ENCODE measurements at places on chromosomes 4 and X.

- no peak for DNase-seq
These were observed 3.9 kb downstream of the RUFY3 start for GRCh38 chr4:70725633-70726032.

DNA sequence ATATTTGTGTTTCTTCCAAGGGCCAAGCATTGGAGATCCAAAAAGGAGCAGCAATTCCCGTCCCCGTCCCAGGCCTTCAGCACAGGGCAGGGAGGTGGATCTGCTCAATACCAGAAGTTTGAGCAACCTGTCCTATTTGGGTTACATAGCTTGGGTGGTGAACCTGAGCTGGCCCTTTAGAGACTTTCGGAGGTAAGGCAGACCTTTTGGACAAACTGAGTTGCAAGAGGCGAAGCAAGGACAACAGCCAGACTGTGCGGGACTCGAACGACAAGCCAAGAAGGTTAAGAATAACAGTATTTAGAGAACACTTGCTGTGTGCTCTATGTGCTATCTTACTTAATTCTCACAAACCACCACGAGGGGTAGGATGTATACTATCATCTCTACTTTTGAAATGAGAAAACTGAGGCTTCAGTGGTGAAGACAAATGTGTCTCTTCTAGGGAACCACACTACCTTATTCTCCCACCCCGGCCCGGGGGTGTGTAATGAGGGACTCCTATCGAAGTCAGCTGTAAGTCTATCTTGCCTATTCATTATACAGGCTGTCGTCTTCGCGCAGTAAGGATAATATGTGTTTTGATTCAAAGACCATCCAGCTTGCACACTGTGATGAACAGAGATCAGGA is 1.3 kb downstream of the NOP14 start:
- peak; percentile 73 for DNase-seq

DNA sequence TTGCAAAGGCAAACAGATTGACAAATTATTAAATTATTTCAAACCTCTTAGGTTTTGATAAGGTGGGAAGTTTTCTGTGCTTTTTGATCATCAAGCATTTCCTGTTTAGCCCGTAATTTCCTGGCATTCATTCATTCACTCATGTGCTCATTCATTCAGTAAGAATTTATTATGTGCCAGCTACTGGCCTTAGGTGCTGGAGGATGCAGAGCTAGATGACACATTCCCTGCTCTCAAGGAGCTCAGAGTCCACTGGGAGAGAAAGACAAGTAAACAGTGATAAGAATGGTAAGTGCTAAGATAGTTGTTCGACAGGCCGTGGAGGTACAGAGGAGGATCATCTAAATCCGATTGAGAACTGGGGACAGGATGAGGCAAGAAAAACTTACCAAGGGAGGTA is 153.0 kb downstream of the DCTD start:
- DNase-seq, result no peak

DNA sequence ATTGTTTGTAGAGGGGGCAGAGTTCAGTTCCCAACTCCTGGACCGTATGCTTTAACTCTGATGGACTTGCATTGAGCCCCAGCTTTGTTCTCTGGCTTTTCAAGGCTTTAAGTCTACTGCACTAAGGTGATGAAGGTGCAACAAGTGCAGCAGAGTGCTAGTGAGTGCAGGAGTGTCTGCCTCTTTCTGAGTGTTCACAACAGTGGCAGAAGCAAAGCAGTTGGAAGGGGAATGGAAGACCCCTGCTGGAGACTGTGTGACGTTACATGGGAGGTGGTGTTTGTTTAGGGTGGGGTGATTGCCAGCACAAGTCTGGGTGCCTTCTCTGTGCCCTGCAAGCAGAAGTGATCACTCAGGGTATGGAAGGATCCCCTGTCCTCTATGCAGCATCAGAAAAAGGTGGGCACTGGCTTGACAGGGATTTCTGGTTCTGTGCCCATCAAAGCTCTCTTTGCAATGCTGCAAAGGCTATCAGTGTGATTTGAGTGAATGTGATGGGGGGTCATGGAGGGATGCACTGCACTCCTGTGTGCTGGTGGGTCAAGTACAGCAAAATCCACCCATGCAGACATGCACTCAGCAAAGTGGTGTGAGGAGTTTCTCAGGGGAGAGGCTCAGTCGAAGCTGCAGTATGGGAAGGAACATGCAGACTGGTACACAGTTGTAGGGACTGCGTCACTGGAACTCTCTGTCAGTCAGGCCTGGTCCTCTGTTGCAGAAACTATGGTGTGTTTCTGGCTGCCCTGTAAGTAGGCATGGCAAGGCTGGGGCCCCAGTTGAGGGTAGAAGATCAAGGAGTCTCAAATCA is 70.9 kb upstream of the UGT2B7 start:
- no peak for DNase-seq

DNA sequence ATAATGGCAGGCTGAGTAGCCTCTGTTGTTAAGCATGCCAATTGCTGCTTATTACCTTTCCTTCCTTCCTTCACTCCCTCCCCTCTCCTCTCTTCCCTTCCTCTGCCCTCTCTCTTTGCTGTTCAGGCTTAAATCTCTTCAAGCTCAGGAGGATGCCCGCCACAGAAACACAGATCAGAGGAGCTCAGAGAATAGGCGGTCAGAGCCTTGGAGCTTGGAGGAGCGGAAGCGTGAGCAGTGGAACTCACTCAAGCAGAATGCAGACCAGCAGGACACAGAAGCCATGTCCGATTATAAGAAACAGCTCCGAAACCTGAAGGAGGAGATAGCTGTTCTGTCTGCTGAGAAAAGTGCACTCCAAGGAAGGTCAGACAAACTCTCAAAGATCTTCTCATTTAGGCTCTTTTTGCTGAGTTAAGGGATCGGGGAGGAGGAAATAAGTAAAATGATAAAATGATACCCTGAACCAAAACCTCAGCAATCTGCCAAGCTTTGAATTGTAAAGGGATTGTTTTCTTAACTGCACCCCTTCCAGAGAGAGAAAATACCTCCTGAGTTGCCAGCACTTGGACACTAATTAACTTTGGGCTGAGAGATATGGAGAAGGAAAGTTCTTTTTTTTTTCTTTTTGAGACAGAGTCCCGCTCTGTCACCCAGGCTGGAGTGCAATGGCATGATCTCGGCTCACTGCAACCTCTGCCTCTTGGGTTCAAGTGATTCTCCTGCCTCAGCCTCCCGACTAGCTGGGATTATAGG is 20.9 kb downstream of the SPATA18 start:
- DNase-seq, result no peak

GRCh38 chr4:105248613-105249012 is 101.9 kb downstream of the TET2 start:
- no peak for DNase-seq

DNA sequence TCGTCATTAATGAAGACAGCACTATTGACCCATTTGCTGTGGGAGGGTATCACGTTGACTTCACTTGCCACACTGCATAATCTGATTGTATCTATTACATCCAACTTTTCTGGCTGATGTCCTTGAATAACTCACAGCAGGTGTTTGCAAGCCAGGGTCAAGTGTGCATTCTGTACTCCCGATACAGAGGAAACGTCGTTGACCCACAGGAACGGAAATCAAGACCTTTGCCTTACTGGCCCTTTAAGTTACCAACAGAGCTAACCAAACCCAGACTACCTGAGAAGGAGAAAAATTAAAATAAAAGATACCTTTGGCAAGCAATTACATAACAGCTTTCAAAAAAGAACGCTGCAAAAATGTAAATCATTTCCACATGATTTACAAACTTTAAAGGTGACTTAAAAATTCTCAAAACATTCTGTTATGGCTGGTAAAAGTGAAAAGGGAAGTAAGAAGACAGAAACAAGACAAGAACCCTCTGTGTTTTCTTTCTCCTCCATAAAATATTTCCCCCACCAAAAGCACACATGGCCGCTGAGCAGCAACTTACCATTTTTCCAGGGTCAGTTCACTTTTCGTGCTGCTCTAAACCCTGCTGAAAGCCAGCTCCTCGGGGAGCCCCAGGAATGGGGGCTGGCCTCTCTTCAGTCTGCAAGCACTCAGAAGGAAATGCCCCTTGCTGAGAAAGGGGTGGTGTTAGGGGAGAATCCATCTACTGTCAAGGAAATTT is 6.5 kb upstream of the SHISA3 start:
- no peak for DNase-seq

DNA sequence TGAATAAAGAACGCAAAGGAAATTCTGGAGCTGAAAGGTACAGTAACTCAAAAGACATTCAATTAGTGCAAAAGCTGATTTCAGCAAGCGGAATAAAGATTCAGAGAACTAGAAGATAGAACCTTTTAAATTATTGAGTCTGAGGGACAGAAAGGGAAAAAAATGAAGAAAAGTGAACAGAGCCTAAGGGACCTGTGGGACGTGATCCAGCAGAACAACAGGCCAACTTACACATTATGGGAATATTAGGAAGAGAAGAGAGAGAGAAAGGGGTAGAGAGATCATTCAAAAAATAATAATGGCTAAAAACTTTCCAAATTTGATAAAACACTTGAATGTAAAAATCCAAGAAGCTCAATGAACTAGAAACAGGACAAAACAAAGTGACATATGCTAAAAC is 17.5 kb upstream of the GPRASP2 start:
- DNase-seq, result no peak

- DNase-seq, result no peak
These were observed 99.6 kb upstream of the CCDC160 start for GRCh38 chrX:134137341-134137740.

GRCh38 chr4:139686130-139686529 is 20.5 kb downstream of the MGST2 start:
- no peak for DNase-seq

DNA sequence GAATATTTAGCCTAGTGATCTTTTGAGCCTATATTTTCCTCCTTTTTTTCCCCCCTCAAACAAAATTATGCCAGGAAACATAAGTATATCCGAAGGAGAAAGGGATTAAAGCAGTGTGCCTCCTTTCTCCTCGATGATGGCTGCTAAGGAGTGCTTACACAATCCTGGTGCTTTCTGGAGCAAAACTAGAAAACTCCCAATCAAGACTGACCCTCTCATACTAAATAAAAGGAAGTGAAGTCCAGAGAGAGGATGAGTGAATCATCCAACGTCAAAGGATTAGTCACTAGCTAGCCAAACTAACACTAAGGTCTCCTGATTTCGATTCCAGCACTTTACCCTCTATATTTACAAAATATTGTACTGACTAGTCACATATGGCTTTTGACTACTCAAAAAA is 146.8 kb downstream of the PPP3CA start:
- no peak for DNase-seq

DNA sequence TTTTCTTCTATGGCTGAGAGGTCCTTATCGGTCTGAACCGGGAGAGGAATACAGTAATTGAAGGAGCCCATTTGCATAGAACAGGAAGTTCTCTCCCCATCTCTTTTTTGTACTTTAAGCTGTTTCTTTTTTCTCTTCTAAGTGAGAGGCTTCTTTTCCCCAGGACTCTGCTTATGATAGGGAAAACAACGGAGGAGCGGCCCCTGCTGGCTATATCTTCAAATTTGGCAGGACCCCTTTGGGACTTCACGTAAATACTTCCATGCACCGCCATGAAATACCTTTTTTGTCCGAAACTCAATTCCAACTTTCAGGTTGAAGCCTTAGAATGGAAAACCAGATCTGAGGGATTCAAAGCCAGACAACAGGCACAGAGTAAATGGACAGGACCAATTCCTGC is 1153.0 kb upstream of the INTU start:
- no peak for DNase-seq

- DNase-seq, result no peak
These were observed 13.2 kb downstream of the HTRA3 start for GRCh38 chr4:8282742-8283141.

GRCh38 chr4:3857269-3857926 is 91.2 kb downstream of the ADRA2C start:
- DNase-seq, result no peak

Measured in activated T-cell treated with anti-CD3 and anti-CD28 coated beads, Interleukin-2, amount 50 U/mL, for 24 hours (primary cell).